ENCODE measurements at places on chromosomes 16 and 17. TPM values are rescaled to one million over a fixed set of nuclear protein-coding genes. Genes with fewer than 3 reads are reported as not detected.
A peak's percentile ranks its signal among the peaks of the same experiment; 100 is the strongest.

- DNase-seq: no peak
Observed at GRCh38 chr17:17508646-17509591, 12.7 kb upstream of the RASD1 start.

DNA sequence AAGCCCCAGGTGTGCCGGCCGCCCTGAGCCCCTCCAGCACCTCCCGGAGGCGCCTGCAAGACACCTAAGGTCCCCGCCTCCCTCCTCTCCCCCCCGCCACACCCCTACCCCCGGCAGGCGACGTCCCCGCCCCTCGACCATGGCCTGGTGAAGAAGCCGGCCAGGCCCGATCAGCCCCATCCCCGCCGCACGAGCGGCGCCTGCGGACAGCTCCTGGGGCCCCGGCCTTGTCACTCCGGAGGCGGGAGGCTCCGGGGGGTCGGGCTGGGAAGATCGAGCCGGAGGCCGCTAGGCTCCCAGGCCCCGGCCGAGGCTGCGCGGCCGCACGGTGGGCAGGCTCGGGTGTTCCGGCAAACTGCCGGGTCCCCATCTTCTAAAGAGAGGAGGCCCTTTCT, 405 bp upstream of the ACE start:
- DNase-seq: no peak

DNA sequence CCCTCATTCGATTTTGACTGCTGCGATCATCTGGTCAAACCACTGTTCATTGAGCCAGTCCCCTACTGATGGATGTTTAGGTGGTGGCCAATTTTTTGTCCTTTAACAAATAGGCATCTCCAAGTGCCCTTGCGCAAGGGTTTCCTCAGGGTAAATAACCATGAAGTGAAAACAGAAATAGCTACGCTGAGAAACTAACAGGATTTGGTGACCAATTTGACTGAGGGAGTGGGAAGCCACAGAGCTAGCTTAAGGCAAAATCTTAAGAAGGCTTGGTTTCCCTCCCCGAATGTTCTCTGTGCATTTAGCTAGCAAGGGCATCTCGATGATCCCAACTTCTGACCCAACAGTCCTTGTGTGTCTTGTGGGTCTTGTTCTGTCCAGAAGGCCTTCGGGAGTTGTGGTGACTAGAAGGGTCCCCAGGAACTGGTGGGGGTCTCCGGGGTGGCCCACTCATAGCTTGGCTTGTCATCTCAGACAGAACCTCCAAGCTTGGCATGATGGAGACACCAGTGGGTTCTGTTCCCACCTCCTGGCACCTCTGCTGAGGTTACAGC, 117.2 kb downstream of the SOCS1 start:
- DNase-seq: no peak

Gene PAM16
- total RNA-seq: 28.5 TPM

GRCh38 chr16:79509906-79510305, 90.6 kb downstream of the MAF start:
- DNase-seq: no peak

DNA sequence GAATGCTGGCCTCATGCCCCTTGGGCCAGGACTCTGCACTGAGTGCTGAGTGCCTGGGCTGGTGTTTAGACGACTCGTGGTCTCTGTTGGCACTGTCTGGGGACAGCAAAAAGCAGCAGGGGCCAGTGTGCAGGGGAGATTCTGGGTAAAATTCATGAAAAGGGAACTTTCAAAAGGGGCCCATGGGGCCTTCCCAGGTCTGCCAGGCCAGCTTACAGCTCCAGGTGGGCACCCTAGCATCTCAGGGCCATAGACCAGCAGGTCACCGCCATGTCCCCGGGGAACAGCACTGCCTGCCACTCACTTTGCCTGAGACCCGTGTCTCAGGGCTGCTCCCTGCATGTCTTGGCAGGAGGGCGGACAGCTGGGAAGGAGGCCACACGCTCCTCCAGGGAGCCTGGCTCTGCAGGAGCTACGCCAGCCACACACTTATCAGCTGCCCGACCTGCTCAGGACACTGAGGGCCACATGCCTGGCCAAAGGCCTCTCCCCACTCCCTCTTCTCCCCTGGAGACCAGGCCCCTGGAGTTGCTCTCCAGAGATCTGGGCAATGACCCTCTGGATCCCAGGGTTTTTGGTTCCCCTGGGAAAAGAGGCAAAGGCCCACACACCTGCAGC, 8.8 kb upstream of the FASN start:
- peak; percentile 39 for DNase-seq

- DNase-seq: no peak
Observed at GRCh38 chr16:19835196-19835595, 49.5 kb downstream of the GPRC5B start.

DNA sequence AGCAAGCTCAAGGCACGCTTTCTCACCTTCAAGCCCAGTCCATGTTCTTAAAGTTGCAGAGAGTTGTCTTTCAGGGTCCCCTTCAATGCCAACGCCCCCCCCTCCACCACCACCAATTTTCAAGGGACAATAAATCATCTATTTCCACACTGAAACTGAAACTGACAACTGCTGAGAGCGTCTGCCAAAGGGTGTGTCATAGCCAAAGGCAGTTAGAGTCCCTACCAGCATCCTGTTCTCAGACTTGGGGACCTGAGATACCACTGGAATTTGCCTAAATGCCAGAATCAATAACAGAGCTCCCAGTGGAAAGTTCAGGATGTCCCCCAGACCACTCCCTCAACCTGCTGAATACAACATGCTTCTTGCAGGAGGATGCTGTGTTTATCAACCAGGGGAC, 133.2 kb upstream of the SOX9 start:
- DNase-seq: no peak

GRCh38 chr16:66984892-66985311, 3.5 kb upstream of the CES4A start:
- DNase-seq: no peak

DNA sequence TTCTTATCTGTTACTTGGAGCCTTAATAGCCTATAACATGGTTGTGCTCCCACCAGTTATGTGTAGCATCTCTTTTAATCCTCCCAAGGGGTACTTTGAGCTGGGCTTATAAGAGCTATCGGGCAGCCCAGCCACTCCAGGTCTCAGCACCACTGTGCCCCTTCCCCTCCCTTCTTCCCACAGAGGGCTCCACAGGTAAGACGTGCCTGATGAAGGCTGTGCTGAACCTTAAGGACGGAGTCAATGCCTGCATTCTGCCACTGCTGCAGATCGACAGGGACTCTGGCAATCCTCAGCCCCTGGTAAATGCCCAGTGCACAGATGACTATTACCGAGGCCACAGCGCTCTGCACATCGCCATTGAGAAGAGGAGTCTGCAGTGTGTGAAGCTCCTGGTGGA, 7.0 kb downstream of the TRPV2 start:
- DNase-seq: no peak

- no peak for DNase-seq
Observed at GRCh38 chr17:65190467-65191097, 53.4 kb downstream of the RGS9 start.

Gene ZNF319
- 4.9 TPM for total RNA-seq

Gene MYO1C
- 9.0 TPM for total RNA-seq
